ENCODE measurements at places on chromosomes 16 and 17.

- DNase-seq = peak; percentile 54
Observed at GRCh38 chr17:2975469-2975958, 87.9 kb downstream of the OR1D5 start.

GRCh38 chr17:80575057-80575875 lies 30.6 kb downstream of the RPTOR start:
- DNase-seq = peak; percentile 85

DNA sequence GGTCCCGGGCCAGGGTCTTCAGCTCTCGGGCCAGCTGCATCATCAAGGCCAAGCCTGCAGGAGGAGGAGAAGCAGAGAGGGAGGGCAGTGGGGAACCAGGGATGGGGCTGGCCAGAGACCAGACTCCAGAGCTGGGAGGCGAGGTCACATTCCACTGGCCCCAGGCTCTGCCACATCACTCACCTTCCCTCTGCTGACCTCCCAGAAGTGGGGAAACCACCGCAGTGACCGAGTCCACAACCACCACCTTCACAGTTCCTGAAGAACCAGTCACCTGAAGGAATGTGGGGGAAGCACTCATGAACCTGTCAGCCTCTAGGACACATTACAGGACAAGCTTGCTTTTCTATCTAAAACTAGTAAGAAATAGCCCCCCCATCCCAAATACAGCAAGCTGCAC lies 16.4 kb downstream of the RAD51D start:
- no peak for DNase-seq

GRCh38 chr17:47949946-47950345 lies 7.7 kb downstream of the PRR15L start:
- no peak for DNase-seq

DNA sequence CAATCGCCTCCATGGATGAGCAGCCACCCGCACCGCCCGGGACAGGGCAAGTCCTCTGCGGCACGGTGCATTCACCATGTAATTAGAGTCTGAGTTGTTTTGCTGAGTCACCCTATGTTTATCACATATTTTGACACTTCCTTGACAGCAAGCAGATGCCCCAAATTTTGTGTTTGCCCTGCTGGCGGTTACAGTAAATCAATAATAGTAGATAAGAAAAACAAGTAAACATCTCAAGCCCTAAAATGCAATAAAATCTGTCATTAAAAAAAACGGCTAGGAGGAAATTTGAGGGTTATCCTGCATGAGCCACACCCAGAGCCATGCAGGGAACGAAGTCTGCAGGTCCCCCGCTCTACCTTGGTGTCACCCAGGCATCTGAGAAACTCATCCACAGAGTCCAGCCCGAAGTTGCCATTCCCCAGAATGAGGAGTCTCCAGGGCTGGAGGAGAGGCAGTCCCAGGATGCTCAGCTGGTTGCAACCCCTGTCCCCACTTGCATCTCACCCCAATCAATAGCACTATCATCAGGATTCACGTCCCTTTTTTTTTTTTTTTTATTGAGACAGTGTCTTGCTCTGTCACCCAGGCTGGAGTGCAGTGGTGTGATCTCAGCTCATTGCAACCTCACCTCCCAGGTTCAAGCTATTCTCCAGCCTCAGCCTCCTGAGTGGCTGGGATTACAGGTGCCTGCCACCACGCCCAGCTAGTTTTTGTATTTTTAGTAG lies 16.5 kb upstream of the ST6GALNAC1 start:
- DNase-seq = no peak

GRCh38 chr16:1590366-1590765 lies 21.5 kb downstream of the IFT140 start:
- no peak for DNase-seq

GRCh38 chr17:39939106-39939505 lies 11.6 kb downstream of the LRRC3C start:
- no peak for DNase-seq

Measured in EL (cell line).